ENCODE measurements at places on chromosomes 7 and 10. TPM values are rescaled to one million over a fixed set of nuclear protein-coding genes. Genes with fewer than 3 reads are reported as not detected.

- DNase-seq: no peak
Measured at GRCh38 chr7:77580762-77581350, 43.8 kb downstream of the PTPN12 start.

The CLDN3 gene
- polyA plus RNA-seq: 27.7 TPM

The SPRN gene
- 3.5 TPM for polyA plus RNA-seq

- DNase-seq: no peak
Measured at GRCh38 chr10:131573256-131573655, 261.7 kb upstream of the TCERG1L start.

GRCh38 chr7:112749775-112750174 lies 40.4 kb downstream of the TMEM168 start:
- DNase-seq: no peak

The ZNF789 gene
- polyA plus RNA-seq: 22.5 TPM

DNA sequence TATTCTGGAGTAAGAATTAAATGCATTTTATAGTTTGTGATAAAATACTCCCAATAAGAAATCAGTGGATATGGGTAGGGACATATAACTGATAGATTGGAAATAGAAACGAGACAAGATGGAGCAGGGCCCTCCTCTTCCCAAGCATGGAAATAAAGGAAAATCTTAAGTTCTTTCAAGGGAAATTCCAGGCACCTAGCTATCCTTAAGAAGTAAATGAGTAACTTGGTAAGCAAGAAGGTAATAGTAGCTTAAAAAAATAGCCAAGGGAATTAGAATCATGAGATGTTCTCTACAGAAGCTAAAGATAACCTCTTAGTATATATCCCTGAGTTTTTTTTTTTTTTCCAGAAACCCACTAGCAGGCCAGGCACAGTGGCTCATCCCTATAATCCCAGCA lies 105.5 kb upstream of the FAM3C start:
- no peak for DNase-seq

DNA sequence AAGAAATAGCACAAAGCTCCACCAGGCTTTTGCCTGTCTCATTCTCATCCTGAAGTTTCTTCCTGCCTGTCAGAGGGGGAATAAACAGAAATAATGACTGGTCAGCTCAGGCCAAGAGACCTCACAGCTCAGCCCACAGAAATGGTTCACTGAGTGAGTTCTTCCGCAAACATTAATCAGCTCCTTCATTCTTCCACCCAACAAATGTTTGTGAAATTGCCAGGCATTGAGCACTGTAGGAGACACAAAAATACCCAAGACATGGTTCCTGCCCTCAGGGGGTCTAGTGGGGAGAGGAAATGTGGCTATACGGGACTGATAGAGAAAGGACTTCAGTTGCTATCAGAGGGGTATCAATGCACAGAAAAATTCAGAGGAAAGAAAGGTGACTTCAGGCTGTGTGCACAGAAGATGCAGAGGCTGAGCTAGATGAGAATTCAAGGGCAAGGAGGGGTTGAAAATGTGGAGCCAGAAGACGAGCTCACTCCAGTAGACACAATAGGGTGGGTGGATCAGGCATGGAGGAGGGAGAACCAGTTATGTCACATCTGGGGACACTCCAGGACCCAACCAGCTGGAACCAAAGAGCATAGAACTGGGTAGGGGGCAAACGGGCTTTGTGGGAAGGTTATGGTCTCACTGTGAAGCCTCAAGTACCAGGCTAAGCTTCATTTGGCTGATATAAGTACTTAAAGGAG lies 20.9 kb downstream of the MYOF start:
- no peak for DNase-seq

The DGKB gene
- 2.7 TPM for polyA plus RNA-seq

The NODAL gene
- 0.26 TPM for polyA plus RNA-seq

The ZNF488 gene
- polyA plus RNA-seq: 6.4 TPM

Data from right renal cortex interstitium (tissue), 3 donors.